ENCODE measurements at places on chromosomes 7 and 10.
A peak's percentile ranks its signal among the peaks of the same experiment; 100 is the strongest.

- DNase-seq, result peak; percentile 35
Observed at GRCh38 chr7:128209229-128210035, 31.6 kb upstream of the LEP start.

DNA sequence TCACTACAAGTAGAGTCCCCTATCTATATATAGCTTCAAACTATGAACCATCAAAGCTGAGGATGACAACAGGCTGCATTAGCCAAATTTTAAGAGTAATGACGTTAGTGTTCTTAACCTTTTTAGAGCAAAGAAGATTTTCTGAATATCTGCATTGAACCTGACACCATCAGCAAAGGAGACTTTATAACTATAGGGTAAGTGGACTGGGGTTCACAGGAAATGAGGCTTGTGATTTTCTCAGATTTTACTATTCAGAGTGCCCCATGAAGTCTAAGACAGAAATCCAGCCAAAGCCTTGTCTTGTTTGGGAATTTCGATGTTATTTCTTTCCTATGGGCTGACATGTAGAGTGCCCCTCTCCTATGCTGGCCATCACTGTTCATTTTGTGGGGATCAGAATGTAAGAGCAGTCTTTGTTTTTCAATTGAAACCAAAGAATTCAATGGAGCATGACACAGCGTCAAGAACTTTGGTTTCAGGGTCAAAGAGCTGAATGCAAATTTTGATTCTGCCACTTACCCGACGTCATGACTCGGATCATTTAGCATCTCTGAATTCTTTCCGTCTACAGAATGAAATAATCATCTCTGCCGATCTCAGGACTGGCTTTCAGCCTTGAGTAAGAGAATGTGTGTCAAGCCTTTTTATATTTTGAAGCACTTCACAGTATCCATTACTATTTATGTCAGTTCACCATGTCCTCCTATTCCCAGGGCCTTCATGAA lies 52.7 kb downstream of the DENND11 start:
- no peak for DNase-seq

DNA sequence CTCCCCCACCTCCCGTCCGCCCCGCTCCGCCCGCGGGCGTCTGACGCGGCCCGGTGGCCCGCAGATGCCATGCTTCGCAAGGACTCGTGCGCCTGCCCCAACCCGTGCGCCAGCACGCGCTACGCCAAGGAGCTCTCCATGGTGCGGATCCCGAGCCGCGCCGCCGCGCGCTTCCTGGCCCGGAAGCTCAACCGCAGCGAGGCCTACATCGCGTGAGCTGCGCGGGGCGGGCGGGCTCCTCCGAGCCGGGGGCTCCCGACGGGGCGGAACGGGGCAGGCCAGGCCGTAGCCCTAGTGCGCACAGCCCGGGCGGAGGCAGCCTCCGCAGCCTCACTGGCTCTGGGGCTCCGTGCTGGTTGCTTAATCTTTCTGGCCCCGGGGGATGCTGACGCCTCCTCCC lies 2.8 kb downstream of the ASIC3 start:
- DNase-seq, result no peak

DNA sequence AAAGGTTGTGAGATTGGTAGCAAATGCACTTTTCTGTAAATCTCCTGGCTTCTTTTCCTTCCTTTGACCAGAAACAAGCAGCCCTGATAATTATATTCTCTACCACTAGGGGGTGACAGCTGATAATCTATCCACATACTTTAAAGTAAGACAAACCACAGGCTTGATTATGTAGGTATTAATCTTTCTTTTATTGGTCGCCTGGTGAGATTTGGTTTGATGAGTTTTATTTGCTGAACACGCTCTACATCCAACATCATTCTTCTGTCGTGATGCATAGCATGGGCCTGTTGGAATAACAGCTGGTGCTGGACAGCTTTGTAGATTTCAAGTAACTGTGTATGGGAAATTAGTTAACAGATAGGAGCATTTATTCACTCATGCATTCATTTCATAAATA lies 63.5 kb downstream of the ZNF365 start:
- DNase-seq, result peak; percentile 1

- no peak for DNase-seq
Observed at GRCh38 chr10:51007781-51008180, 66.5 kb upstream of the PRKG1 start.

- DNase-seq, result no peak
Observed at GRCh38 chr7:144063710-144064109, 5.9 kb upstream of the OR2A25 start.

- DNase-seq, result no peak
Observed at GRCh38 chr7:5636914-5637313, 144.5 kb downstream of the RNF216 start.

GRCh38 chr7:117997862-117998825 lies 124.9 kb upstream of the CTTNBP2 start:
- DNase-seq, result no peak

- DNase-seq, result no peak
Observed at GRCh38 chr7:155009570-155010157, 6.7 kb upstream of the PAXIP1 start.

- DNase-seq, result no peak
Observed at GRCh38 chr10:126207851-126208250, 180.4 kb downstream of the ADAM12 start.

GRCh38 chr7:67625257-67625737 lies 628.7 kb downstream of the TYW1 start:
- DNase-seq, result peak; percentile 34

GRCh38 chr10:71545001-71545400 lies 148.3 kb downstream of the CDH23 start:
- no peak for DNase-seq

DNA sequence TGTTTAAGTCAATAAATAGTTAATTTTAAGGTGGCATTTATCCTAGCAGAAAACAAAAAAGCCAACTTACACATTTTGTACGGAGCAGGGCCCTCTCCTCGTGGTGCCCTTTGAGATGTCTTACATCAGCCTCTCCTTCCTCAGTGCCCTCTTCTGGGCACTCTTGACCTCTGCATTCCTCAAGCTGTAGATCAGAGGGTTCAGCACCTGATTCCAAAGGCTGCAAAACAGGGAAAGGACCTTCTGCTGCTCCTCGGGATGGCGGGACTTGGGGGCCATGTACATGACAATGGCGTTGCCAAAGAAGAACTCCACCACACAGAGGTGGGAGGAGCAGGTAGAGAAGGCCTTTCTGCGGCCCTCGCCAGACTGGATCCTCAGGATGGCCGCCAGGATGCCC lies 4.6 kb upstream of the OR2A14 start:
- DNase-seq, result no peak

- DNase-seq, result no peak
Observed at GRCh38 chr7:24069751-24070150, 214.2 kb upstream of the NPY start.

DNA sequence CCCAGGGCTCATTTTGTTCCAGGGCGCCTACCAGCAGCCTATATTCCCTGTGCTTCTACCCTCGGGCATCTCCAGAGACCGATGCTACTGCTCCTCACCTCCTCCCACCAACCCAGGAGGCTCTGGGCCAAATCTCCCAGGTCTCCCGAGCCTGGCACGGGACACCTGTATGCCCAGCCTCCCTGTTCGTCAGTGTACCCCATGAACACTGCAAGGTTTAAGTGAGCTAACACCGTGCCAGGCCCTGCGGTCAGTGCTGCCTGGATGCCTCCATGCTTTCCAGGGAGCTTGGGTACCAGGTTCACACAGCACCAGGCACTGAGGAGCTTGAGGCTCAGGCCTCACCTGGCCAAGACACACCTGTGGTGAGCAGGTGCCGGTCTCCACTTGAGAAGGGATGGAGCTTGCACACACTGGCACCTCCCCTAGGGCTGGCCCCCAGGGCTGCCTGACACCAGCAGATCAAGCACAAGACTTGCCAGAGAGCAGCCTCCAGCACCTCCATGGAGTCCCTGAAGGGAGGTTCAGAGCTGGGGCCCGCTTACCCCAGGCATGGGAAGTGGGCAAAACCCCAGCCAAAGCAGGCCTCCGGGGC lies 80.3 kb downstream of the FAM53B start:
- DNase-seq, result no peak

DNA sequence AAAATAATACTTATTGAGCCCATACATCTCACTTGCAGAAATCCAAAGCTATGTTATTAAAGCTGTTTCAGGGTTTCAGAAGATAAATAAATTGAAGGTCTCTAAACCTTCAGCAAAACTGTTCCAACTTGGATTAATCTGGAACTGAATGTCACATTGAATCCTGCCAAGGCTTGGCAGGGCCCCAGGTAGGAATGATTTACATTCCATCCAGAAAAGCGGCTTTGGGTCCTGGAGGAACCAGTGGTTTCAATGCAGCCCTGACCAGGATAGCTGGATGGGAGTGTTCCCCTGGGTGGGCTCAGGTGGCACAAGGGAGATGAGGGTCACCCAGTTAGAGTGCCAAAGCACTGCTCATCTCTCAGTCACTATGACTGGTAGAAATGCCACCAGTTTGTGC lies 37.0 kb upstream of the TMEM72 start:
- no peak for DNase-seq

DNA sequence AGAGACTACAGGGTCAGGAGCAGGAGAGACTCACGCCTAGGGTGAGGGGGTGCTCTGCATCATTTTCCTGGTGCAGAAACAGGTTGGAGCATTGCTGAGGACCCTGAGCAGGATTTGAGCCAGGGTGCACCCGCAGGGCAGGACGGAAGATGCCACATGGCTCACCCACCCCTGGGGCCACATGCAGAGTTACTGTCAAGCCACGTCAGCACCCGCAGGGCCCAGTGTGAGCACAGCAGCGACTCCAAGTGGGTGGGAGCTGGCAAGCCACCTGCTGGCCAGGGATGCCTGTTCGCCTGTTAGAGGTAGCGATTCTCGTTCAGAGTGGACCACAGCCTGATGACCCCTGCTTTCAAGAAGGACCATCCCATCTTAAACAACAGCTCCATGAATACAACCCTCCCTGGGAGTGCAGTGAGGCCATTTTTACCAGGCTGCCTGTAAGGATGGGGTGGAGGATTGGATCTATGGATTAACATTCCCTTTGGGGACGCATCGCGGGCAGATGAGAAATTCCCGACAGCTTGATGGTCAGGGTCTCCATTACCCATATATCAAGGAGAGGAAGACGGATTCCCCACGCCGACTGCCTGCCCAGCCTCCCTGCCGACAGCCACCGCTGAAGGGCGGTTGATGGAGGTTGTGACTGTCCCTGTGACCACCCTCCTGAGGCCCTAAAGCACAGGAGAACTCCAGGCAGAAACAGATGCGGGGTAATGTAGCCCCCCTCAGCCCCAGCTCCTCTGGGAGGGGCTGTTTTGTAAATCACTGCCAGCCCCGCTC lies 101.1 kb upstream of the RET start:
- no peak for DNase-seq

DNA sequence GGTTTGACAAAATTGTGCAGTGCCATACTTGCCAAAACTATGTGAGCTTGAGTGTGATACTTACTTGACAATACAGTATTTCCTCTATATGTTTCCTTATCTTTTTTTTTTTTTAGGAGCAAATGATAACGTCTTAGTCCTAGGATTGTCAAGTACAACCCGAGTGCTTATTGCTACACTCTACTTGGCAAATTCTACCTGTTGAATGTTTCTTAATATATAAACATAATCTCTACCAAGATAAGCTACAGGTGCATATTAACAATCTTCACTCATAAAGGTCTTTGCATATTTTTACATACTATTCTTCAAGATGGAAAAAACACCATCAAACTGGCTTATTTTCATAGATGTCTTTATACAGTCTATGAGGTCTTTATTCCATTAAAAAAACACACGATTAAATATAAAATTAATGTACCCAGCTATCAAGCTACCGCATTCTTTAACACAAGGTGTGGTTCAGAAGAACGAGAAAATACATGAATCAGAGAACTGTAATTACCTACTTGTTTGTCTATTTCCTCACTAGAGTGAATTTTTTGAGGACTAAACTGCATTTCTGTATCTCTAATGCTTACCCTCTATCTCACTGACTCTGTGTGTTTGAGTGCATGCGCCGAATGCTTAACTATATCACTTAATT lies 76.1 kb upstream of the PDSS1 start:
- DNase-seq, result no peak

GRCh38 chr10:93077860-93078337 lies 4.2 kb downstream of the CYP26A1 start:
- no peak for DNase-seq

DNA sequence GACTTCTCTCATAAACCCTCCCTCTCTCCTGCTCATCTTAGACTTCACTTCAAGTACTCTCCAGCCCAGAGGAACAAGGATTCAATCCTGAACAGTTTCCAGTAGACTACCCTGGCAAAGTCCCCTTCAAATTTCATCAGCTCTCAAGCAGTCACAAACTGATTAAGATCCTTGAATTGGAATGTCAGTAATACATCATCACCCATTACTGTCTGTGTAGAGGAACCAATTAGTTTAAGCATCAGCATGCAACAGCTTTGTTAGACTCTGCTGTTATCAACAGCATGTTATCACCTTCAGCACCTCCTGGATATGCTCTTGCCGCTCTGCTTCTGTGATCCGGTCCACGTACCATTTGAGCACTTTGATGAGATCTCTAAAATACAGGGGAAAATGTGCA lies 307.0 kb upstream of the IMMP2L start:
- no peak for DNase-seq

- no peak for DNase-seq
Observed at GRCh38 chr10:70508912-70509756, 30.6 kb downstream of the PALD1 start.

DNA sequence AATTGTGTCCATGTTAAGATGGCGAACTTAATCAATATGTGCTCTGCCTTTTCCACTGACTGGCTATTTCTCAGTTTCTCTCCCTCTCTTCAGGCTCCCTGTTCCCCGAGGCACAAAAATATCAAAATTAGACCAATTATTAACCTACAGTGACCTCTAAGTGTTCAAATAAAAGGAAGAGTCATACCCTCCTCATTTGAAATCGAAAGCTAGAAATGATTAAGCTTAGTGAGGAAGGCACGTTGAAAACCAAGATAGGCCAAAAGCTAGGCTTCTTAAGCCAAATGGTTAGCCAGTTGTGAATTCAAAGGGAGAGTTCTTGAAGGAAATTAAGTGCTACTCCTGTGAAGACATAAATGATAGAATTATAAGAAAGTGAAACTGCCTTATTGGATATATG lies 81.1 kb upstream of the MBL2 start:
- no peak for DNase-seq

- DNase-seq, result peak; percentile 5
Observed at GRCh38 chr7:125695626-125696025, 766.0 kb upstream of the POT1 start.

- no peak for DNase-seq
Observed at GRCh38 chr10:47034441-47035051, 123.3 kb downstream of the PTPN20 start.
